ENCODE measurements at places on chromosomes 4 and X. TPM values are rescaled to one million over a fixed set of nuclear protein-coding genes. Genes with fewer than 3 reads are reported as not detected.

The MAGEC1 gene
- total RNA-seq = not detected

The KLB gene
- not detected for total RNA-seq

The TLR6 gene
- 0.09 TPM for total RNA-seq

The ALB gene
- total RNA-seq = not detected

- DNase-seq = no peak
Measured at GRCh38 chr4:73245955-73246354, 12.6 kb downstream of the ANKRD17 start.

- DNase-seq = no peak
Measured at GRCh38 chr4:37224854-37225253, 19.7 kb upstream of the NWD2 start.

DNA sequence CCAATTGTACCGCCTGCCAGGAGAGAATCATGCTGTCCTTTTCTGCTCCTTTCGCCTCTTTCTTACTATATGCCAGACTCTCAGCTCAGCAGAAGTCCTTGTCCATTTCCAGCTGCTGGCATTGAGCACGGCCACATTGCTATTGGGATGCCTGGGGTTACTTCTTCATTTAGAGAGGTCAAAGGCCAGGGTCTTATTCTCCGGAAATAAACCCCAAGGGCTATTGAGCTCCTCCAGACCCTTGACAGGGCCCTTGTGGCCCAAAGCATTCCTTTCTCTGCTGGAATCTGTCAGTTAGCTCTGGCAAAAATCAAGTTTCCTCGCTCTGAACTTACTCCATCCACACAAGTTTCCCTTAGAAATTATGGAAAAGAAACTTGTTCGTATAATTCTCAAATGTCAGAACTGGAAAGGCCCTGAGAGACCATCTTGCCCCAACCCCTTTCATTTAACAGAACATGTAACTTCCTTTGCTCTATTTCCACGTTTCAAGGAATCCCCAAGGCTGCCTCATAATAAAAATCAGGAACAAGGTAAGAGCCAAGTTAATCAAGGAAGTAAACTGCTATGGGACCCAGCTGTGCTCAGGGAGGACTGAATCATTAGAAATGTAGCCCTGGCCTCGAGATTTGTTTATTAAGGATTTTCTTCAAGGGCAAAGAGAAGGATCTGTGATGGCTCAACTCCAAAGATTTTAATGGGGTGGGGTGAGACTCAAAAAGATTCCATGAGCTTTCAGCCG is 11.8 kb downstream of the AKAP4 start:
- DNase-seq = no peak

GRCh38 chr4:187302457-187303150 is 578.9 kb upstream of the FAT1 start:
- DNase-seq = no peak

DNA sequence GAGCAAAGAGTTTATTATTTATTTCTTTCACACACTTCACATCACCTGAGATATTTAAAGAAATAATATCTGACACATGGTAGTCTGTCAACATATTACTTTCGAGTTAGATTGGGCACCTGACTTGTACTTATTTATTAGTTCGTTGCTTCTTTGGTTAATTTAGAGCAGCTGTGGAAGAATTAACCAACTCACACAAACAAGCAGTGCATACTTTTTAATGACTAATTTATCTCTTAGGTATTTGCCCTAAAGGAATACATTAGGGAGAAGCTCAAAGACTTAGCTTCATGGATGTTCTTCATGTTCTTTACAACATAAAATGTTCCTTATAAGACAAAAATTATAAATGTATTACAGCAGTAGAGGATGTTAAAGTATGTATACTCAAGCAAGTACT is 242.9 kb downstream of the ARHGAP24 start:
- DNase-seq = no peak

Measured in H1 (cell line).